ENCODE measurements at places on chromosomes 5 and 9. TPM values are rescaled to one million over a fixed set of nuclear protein-coding genes. Genes with fewer than 3 reads are reported as not detected.

GRCh38 chr5:35815089-35815936 lies 41.4 kb upstream of the IL7R start:
- H3K36me3 ChIP-seq = no peaks in the 10 kb centered on the region
- DNase-seq = no peak
- H3K4me3 ChIP-seq = no peak overlapping the region
- H3K4me1 ChIP-seq = no peaks in the 10 kb centered on the region
- H3K27me3 ChIP-seq = no peaks in the 10 kb centered on the region
- no peak overlapping the region for H3K27ac ChIP-seq

DNA sequence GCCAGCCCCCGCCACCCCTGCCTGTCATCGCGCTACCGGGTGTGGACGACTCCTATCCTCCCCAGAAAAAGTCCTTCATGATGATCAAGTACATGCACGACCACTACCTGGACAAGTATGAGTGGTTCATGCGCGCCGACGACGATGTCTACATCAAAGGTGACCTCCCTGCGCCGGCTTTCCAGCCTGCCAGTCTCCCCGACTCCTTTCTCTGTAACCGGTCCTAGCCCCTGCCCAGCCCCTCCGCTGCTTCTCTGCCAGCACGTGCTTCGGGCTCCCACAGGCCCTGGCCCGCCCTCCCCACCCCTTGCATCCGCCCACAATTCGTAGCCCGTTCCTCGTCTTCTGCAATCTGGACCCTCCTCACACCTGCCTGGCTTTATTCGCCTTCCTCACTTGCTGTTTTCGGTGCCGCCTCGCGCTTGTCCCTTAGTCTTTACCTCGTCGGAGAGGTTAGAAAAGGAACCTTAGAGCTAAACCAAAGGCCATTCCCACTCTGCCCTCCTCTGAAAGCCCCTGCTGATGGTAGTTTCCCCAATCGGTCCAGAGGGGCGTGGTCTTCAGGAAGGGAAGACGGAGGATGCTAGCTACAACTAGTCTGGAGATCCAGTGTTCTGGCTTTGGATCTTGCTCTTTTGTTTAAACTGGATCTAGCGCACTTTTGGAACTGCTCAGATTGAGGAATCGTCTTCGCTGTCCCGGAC lies 1.4 kb downstream of the CHSY3 start:
- peak overlapping the region; percentile 90 for H3K4me3 ChIP-seq
- peak overlapping the region; percentile 97 for H3K27ac ChIP-seq
- no peaks in the 10 kb centered on the region for H3K27me3 ChIP-seq
- H3K36me3 ChIP-seq = no peaks in the 10 kb centered on the region

GRCh38 chr9:86773422-86773945 lies 173.8 kb downstream of the GAS1 start:
- no peaks in the 10 kb centered on the region for H3K36me3 ChIP-seq
- no peak overlapping the region for H3K27ac ChIP-seq
- no peaks in the 10 kb centered on the region for H3K27me3 ChIP-seq
- no peak for DNase-seq
- H3K4me1 ChIP-seq = no peaks in the 10 kb centered on the region

GRCh38 chr9:78821126-78821822 lies 524.3 kb downstream of the PSAT1 start:
- H3K27ac ChIP-seq = no peak overlapping the region
- no peaks in the 10 kb centered on the region for H3K36me3 ChIP-seq
- no peak for DNase-seq
- H3K4me3 ChIP-seq = peak overlapping the region; percentile 18

GRCh38 chr9:20236676-20237075 lies 385.6 kb downstream of the MLLT3 start:
- no peak for DNase-seq
- H3K36me3 ChIP-seq = no peaks in the 10 kb centered on the region
- H3K27me3 ChIP-seq = no peaks in the 10 kb centered on the region
- no peak overlapping the region for H3K27ac ChIP-seq
- H3K4me3 ChIP-seq = no peak overlapping the region

DNA sequence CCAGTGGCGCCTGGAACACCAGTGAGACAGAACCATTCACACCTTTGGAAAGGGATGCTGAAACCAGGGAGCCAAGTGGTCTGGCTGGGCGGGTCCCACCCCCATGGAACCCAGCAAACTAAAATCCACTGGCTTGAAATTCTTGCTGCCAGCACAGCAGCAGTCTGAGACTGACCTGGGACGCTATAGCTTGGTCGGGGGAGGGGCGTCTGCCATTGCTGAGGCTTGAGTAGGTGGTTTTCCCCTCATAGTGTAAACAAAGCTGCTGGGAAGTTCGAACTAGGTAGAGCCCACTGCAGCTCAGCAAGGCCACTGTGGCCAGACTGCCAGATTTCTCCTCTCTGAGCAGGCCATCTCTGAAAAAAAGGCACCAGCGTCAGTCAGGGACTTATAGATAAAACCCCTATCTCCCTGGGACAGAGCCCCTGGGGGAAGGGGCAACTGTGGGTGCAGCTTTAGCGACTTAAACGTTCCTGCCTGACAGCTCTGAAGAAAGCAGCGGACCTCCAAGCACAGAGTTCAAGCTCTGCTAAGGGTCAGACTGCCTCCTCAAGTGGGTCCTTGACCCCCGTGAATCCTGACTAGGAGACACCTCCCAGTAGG lies 42.0 kb upstream of the FKTN start:
- no peaks in the 10 kb centered on the region for H3K4me1 ChIP-seq
- no peak for DNase-seq
- H3K27ac ChIP-seq = no peak overlapping the region
- no peaks in the 10 kb centered on the region for H3K27me3 ChIP-seq
- H3K4me3 ChIP-seq = no peak overlapping the region

DNA sequence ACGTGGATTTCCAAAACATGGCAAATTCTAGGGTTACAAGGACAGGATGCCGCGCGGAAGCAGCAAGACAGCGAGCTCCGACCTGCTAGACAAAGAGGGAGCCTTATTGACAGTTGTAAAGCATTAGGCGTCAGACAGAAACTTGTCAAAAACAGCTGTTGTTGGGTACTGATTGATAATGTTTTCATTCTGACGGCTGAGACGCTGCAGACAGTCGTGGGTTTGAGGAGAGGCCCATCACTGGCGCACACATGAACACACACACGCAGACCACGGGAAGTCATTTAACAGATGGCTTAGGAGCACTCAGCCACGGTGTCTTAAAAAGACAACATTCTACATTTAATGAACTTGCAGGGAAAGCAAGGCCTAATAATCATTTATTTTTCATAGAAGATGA lies 324.0 kb downstream of the NDUFS4 start:
- no peak overlapping the region for H3K4me3 ChIP-seq
- H3K27ac ChIP-seq = no peak overlapping the region
- DNase-seq = no peak
- no peaks in the 10 kb centered on the region for H3K36me3 ChIP-seq
- no peaks in the 10 kb centered on the region for H3K4me1 ChIP-seq

GRCh38 chr5:147309621-147310020 lies 74.8 kb downstream of the STK32A start:
- no peak for DNase-seq
- no peaks in the 10 kb centered on the region for H3K36me3 ChIP-seq
- no peaks in the 10 kb centered on the region for H3K27me3 ChIP-seq
- no peak overlapping the region for H3K4me3 ChIP-seq
- peak overlapping the region; percentile 73 for H3K27ac ChIP-seq

DNA sequence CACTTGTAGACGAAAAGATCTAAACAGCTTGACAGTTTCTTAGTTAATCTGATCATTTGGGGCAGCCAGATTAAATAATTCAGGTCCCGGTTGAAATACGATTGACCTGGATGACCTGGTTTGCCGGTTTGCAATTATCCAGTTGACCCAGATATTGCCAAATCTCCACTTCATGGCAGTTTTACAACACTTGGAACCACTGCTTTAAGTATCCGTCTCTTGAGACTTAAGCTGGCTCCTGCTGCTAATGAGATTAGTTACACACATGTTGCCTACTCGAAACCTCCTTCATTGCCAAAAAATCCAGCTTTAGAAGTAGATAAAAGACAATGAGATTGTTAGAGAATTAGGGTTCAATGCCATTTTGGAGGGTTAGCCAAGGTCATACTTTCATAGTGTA lies 136.2 kb upstream of the HAPLN1 start:
- DNase-seq = no peak
- no peaks in the 10 kb centered on the region for H3K4me1 ChIP-seq
- no peak overlapping the region for H3K27ac ChIP-seq

GRCh38 chr9:100583014-100583802 lies 5.3 kb downstream of the CAVIN4 start:
- H3K4me3 ChIP-seq = no peak overlapping the region
- no peaks in the 10 kb centered on the region for H3K36me3 ChIP-seq
- H3K27ac ChIP-seq = no peak overlapping the region
- H3K4me1 ChIP-seq = no peaks in the 10 kb centered on the region
- no peaks in the 10 kb centered on the region for H3K27me3 ChIP-seq

- H3K4me3 ChIP-seq = no peak overlapping the region
- H3K27me3 ChIP-seq = no peaks in the 10 kb centered on the region
- DNase-seq = no peak
Measured at GRCh38 chr5:139569270-139569955, 8.3 kb downstream of the UBE2D2 start.

DNA sequence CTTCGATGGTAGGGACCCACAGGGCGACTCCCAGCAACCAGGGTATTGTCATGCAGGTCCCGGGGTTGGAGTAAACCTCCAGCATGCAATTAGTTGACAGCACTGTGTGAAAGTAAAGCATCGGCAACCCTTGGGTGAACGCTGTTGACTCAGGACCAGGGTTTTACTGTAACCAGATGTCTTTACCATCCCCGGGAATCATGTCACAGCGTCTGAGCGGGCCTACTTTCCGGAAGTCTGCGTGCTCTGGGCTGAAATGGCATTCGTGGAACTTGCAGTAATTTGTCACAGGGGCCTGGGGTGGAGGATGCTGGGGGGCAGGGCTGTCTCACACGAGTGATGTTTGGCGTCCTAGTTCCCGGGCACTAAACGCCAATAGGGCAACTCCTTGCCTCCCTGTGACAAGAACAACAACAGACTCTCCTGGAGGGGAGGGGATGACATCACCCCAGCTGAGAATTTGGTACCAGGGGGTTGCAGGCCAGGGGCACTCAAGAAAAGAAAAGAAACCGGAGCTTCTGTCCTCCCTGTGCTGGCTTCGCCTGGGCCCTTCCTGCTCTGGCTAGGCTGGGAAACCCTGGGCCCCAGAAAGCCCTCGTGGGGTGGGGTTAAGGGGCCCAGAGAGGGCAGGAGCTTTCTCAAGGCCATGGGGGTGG lies 10.1 kb upstream of the UBAC1 start:
- no peaks in the 10 kb centered on the region for H3K36me3 ChIP-seq
- H3K27me3 ChIP-seq = no peaks in the 10 kb centered on the region
- no peak overlapping the region for H3K27ac ChIP-seq
- H3K4me3 ChIP-seq = no peak overlapping the region

DNA sequence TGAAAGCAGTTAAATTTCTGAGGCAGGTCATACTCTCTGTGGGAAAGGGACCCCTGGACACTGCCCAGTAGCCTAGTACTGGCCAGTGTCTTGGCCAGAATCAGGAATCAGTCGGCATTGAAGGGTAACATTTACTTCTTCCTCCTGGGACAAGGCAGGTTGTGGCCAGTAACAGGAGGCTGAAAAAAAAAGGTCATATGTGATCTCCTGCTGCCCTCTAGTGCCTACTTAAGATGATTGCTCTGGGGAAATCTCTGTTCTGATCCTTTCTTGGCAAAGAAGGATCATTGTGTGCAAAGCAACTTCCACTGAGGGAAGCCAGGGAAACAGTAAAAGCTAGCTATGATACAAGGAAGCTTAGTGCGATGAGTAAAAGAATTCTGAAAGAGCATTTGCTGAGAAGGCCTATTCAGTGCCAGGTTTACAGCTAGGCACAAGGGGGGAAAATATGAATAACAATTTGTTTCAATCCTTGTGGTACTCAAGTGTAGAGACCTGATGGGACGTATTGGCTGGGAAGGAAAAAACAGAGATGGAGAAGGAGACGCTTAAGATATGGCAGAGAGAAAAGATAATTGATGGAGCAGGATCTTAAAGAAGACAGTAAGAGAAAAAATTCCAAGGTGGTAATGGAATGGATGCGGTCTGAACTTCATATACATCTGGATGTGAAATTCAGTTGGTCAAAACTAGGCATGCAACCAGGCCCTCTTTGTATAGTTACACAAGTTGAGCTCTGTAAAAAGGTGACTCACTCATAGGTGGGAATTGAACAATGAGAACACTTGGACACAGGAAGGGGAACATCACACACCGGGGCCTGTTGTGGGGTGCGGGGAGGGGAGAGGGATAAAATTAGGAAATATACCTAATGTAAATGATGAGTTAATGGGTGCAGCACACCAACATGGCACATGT lies 25.8 kb upstream of the TRIM32 start:
- H3K4me1 ChIP-seq = no peaks in the 10 kb centered on the region
- no peak overlapping the region for H3K27ac ChIP-seq
- no peak overlapping the region for H3K4me3 ChIP-seq
- no peaks in the 10 kb centered on the region for H3K27me3 ChIP-seq
- no peak for DNase-seq

Gene ZNF462
- 8.8 TPM for total RNA-seq

Gene FAXDC2
- total RNA-seq = 25.3 TPM

Gene TPPP
- total RNA-seq = 13.8 TPM

Gene SEMA4D
- total RNA-seq = 13.5 TPM

Gene C1QTNF2
- 3.7 TPM for total RNA-seq

Gene NR4A3
- 21.3 TPM for total RNA-seq
